ENCODE measurements at places on chromosomes 3 and 15. TPM values are rescaled to one million over a fixed set of nuclear protein-coding genes. Genes with fewer than 3 reads are reported as not detected.

STRC gene
- total RNA-seq, result 20.1 TPM

NR1I2 gene
- total RNA-seq, result 0.74 TPM

DNA sequence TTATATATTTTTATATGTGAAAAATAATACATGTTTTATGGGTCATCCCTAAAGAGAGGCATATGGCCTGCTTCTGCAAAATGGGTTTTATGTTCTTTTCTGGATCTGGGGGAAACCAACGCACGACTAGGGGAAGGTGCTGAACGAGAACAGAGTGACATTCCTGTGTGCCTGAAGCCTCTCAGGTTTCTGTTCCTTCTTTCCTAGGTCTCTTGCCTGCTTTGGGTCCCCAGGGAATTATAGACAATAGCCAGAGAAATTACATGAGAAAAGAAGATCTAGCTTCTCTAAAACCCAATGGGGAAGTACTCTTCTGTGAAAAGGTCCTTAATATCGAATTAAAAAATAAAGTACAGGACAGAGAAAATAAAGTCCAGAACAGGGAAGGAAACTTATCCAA, 66.5 kb downstream of the IGSF11 start:
- DNase-seq, result no peak

GRCh38 chr15:86203462-86203861, 123.8 kb downstream of the AGBL1 start:
- DNase-seq, result no peak

- DNase-seq, result peak; percentile 71
Observed at GRCh38 chr3:149162007-149162406, 32.6 kb downstream of the HPS3 start.

GRCh38 chr15:41881920-41882688, 11.7 kb downstream of the SPTBN5 start:
- peak; percentile 46 for DNase-seq

DNA sequence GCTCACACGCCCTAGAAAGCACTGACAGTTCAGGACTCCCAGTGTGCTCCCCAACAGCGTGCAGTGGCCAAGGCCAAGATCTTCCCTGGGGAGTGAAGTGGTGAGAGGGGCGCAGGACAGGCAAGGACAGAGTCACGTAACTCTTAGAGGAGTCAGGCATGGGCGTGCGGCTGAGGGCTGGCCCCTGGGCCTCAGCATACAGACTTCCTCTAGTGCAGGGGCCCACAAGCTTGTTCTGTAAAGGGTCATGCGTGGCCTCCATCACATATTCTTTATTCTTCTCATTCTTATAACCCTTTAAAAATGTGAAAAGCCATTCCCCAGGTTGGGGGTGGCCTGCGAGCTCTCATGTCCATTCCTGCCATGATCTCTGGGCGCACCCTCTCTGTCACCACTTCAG, 25.2 kb downstream of the TMEM43 start:
- DNase-seq, result peak; percentile 7

DNA sequence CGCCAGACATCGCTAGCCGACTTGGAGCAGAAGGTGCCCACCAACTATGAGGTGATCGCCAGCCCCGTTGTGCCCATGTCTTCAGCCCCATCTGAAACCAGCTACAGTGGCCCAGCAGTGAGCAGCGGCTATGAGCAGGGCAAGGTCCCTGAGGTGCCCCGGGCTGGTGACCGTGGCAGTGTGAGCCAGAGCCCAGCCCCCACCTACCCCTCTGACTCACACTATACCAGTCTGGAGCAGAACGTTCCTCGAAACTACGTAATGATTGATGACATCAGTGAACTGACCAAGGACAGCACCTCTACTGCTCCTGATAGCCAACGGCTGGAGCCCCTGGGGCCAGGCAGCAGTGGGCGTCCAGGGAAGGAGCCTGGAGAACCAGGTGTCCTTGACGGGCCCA, 12.9 kb upstream of the APEH start:
- DNase-seq, result no peak

- no peak for DNase-seq
Observed at GRCh38 chr15:75682181-75683135, 30.2 kb downstream of the CSPG4 start.

ILDR1 gene
- 3.2 TPM for total RNA-seq

KCNH8 gene
- total RNA-seq, result 8.9 TPM

MORC1 gene
- total RNA-seq, result 19.4 TPM

DNA sequence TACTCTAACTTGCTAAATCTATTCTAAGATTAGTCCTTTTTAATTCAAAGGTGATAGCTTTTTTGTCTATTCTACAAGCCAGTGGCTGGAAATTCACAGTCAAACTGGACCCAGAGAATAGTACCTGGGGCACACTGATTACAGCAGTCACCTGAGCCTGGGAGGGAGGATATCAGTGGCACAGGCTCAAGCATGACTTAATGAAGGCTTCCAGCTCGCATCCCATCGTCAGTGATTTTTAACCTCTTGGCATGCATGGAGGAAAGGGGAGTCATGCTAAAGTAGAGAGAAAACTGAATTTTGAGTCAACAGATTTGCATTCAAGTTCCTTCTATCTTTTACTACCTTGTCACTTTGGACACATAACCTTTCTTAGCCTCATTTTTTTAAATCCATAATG, 24.8 kb downstream of the GOLIM4 start:
- DNase-seq, result no peak

DNA sequence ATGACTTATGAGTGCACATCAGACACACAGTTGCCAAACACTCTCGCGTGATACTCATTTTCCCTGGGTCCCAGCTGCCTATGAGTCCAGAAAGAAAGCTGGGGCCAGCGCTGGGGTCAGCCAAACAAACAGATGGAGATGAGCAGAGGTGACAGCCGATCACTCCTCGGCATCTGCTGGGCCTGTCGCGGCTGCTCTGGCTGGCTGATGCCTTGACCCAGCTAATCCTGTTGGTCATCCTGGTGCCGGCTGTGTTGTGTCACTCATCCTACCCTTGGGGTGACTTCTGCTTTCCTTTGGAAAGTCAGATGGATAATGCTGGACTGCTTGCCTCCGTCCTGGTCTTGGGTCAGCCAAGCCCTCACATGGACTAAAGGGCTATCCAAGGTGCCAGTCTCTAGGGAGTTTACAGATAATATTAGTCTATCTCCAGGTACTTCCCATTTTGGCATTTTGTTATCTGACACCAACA, 105.3 kb upstream of the PDZRN3 start:
- DNase-seq, result no peak

GRCh38 chr15:38873158-38873557, 308.5 kb upstream of the RASGRP1 start:
- DNase-seq, result no peak

EFHB gene
- total RNA-seq, result 22.0 TPM

- DNase-seq, result peak; percentile 13
Observed at GRCh38 chr3:126341755-126342150, 15.5 kb downstream of the KLF15 start.

DNA sequence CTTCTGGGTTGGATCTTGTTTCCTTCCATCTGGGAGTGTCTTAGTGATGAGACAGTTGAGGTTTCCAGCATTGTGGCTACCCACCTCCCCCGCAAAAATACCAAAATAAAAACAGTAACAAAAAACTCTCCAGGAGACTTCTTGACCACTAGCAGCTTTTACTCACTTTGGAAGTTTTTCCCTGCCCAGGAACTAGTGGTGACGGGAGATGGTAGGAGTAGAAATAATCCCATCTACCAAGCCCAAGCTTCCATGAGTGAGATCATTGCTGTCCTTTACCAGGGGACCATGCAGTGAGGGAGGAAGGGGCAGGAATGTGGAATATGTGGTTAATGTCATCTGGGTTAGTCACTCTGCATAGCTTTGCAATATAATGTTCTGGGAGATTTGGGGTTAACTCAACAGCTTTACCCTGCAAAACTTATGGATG, 187.7 kb downstream of the ITPR1 start:
- no peak for DNase-seq

- DNase-seq, result no peak
Observed at GRCh38 chr3:55521064-55521737, 34.1 kb upstream of the WNT5A start.

SCAMP2 gene
- 103 TPM for total RNA-seq

MEX3B gene
- 82.1 TPM for total RNA-seq

DNA sequence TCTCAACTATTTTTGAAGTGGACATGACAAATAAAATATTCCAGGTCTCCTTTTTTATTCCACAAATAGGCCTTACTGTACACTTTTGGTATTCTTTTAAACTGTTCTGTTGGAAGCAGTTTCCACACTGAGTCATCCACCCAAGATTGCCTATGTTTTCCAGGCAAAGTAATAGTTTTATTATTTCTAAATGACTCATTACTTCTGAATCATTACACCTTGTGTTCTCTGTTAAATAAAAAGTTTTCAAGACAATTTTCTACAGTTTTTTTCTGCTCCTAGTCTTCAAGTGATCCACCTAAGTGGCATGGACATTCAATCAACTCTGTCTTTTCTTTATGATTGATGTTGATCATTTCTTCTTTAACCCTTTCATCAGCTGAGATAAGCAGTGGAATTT, 26.5 kb downstream of the PPP2R3A start:
- no peak for DNase-seq

DNA sequence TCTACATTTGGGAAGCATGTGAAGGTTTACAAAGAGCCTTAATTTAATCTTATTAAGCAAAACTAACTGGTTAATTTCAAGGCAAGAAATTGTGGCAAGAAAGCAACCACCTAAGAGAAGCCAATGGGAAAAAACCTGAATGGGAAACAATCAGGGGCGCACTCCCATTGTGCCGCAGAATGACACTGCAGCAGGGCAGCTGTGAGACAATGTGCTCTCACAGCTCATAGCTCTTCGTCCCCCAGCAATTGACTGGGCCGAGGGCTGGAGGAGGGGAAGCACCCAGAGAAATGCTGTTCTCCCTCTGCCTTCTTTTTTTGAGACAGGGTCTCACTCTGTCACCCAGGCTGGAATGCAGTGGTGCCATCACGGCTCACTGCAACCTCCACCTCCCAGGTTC, 93.3 kb upstream of the RAD18 start:
- no peak for DNase-seq

GRCh38 chr3:61181874-61182273, 69.4 kb downstream of the FHIT start:
- DNase-seq, result no peak

GRCh38 chr3:107028626-107029025, 348.6 kb upstream of the CCDC54 start:
- no peak for DNase-seq

ZNF80 gene
- 0.47 TPM for total RNA-seq

DNA sequence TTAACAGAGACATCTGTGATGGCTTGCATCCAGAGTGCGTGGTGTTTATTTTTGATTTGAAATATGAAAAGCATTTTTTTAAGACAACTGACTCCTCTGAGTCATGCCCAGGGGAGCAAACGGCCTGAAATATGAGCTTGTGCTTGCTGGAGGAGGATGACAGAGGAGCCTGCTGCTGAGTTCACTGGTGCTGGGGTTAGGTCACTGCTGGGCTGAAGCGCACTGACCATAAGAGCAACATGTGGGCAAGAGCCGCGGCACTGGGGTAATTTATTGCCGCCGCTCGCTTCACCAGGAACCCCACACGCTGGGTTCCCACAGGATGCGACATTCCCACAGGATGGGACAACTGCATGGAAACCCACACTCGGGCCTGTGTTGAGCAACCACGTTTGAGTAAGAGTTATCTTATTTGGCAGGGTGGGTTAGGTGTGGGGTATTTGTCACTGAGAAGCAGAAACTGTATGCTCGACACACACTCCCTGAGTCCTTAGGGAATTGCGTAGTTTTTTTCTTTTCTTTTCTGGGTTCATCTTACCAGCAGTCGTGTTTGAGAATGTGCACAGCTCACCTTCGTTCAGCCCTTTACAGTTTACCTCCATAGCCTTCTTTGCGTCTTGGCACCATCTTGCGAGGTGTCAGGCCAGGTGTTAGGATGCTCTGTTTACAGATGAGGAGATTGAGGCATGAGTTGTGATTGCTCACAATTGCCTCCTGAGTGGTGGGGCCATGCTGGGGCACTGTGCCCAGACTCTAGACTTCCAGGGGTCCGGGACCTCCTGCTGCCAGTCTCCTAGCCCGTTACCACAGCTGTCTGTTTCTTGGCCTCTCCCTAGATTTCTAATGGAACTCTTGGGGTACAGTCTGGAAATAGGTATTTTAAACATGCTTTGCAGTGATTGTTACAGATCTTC, 60.4 kb downstream of the SMAD3 start:
- DNase-seq, result peak; percentile 83

DNA sequence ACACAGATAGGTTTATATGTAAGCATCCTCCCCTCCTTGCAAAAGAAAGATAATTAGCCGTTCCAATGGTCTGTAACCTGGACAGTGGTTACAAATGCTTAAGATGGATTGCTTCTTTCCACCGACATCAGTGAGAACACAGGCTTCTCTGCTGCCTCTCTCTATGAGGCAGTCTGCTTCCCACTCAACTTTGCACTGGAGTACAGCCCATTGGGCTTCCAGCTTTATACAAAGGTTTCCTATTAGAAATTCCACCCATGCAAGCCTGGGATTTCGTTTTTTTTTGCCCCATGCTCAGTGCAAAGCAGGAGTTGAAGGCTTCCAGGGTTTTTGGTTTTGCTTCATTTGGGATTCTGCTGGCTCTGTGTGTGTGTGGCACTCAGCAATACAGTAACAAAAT, 47.3 kb upstream of the C3orf22 start:
- DNase-seq, result no peak

Data from testis (tissue), 5 donors.